CD4-positive, CD25-positive, alpha-beta regulatory T cell (primary cell): ENCODE measurements at places on chromosomes 5 and 9. TPM values are rescaled to one million over a fixed set of nuclear protein-coding genes. Genes with fewer than 3 reads are reported as not detected.

DNA sequence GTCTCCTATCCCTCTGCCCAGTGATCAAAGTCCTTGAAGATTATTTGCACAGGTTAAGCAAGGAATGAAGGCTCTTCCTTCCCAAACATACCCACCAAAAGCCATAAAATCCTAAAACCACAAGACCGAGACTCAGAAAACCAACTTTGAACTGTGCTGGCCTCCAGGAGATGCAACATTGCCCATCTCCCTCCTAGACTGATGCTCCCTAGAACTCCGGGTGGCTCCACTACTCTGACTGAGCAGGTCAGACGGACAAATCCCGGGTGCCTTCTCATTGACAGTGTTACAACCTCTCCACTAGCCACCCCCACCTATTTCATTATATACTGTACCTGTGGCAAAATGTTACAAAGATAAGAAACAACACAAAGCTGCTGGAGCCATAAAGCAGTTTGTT, 110.1 kb downstream of the FANCC start:
- no peak for DNase-seq

- no peak for DNase-seq
These were observed 277.6 kb downstream of the ZNF608 start for GRCh38 chr5:124468671-124469411.

- DNase-seq: no peak
These were observed 165.8 kb downstream of the GADD45G start for GRCh38 chr9:89770531-89771174.

- DNase-seq: peak; percentile 58
These were observed 1.9 kb downstream of the SDHA start for GRCh38 chr5:219991-220390.

DNA sequence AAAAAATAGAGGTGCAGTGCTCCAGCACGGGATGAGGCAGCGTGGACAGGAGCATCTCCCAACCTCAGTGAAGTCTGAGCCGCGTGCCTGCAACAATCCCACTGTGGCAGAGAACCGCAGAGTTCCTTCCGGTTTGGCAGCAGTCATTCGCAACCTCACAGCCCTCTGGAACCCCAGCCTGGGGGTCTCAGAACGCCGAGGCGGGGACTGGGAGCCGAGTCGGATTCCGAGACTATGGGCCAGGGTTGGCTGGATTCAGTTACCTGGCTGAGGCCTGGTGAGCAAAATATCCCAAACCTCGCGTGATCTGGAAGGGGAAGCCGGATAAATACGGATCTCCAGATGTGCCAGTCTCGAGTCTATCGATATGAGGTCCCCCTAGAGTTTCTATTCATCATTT, 27.0 kb downstream of the CDKN2A start:
- DNase-seq: no peak

DNA sequence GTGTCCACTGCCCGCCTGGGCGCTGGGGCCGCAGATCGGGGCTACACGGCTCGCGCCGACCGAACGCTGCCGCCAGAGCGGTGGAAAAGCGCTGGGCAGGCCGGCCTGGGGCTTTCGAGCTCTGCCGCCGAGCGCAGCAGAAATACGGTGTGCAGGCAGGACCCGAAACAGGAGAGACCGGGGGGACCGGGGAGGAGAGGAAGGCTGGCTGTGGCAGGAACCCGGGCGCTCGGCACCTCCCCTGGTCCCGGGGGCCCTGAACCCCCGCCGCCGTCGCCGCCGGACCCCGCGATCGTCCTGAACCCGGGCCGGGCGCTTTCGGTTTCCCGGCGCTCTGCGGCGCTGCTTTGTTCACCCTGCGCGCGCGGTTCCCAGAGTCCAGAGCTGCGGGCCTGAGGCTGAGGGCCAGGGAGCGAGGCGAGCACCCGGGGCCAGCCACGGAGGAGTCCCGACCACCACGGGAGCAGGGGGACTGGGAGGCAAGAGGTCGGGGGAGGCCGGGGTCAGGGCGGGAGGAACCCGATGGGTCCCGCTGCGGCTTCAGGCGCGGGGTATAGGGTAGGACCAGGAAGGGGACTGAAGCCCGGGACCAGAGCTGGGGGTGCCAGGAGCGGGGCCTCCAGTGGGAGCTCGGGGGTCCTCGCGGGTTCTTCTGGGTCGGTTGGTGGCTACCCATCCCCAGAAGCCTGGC, 12.0 kb downstream of the IRX2 start:
- no peak for DNase-seq

DNA sequence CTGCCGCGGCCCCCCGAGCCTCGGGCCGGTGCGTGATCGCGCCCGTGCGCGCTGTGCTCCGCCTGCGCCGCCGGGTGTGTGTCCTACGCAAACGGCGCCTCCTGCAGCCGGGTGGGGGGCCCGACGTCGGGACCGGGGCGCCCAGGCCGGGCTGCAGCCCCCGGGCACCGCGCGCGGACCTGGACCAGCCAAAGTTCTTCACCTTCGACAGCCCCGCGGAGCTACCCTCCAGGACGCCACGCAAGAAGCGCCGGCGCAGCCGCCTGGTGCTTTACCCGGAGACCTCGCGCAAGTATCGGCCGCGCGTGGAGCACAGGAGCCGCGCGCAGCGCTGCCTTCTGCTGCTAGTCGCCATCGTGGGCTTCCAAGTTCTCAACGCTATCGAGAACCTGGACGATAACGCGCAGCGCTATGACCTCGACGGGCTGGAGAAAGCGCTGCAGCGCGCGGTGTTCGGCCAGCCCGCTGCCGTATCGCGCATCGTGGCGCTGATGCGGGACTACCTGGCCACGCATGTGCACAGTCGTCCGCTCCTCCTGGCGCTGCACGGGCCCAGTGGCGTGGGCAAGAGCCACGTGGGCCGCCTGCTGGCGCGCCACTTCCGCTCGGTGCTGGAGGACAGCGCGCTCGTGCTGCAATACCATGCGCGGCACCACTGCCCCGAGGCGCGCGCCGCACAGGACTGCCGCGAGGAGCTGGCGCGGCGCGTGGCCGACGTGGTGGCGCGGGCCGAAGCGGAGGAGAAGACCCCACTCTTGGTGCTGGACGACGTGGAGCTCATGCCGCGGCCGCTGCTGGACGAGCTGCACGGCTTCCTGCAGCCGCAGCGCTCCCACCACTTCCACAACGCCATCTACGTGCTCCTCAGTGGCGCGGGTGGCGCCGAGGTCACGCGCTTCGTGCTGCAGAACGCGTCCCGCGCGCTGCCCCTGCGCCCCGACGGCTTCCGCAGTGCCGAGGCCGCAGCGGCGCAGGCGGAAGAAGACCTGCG, 1.5 kb downstream of the TOR4A start:
- no peak for DNase-seq

GRCh38 chr9:130138791-130139190, 33.4 kb upstream of the NCS1 start:
- DNase-seq: no peak

DNA sequence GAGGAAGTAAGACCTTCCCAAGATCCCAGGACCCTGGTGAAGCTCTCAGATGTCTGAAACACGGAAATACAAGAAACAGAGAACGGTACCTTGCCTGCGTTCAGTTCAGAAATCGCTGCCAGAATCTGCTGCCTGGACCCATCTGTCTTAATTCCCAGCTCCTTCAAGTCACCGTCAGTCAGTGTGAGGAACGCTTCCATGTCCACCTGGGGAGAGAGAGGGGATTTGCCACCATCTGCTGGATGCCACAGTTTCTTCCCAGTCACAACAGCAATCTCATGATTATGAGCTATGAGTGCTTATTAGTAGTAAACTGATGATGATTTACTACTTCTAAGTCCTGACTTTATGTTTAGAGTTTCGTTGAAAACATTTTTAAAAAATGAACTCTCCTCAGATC, 36.7 kb upstream of the GABBR2 start:
- no peak for DNase-seq

GRCh38 chr9:127351182-127352166, 45.5 kb upstream of the SLC2A8 start:
- no peak for DNase-seq

DNA sequence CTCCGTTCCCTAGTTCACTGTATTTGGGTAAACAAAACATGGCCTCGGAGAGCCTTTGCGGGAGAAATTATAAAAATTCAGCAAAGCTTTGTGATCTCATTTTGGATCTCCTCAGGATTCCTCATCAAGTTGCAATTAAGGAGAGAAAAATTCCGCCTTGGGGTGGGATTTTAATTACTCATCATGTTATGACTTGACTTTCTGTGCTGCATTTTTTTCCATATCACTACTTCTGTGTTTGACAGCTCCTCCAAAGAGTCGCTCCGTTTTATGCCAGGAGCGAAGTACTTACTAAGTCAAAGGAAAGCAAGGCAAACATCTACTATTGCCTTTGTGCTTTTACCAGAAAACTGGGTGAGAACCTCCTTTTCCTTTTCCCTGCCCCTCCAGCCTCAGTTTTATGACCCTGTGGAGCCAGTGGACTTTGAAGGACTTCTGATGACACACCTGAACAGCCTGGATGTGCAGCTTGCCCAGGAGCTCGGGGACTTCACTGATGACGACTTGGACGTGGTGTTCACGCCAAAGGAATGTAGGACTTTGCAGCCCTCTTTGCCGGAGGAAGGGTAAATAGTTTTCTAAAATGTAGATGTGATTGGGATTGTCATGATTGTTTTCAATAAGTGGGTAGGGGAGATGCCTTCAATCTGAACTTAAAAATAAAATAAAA, 71.5 kb downstream of the DOCK8 start:
- DNase-seq: no peak

DNA sequence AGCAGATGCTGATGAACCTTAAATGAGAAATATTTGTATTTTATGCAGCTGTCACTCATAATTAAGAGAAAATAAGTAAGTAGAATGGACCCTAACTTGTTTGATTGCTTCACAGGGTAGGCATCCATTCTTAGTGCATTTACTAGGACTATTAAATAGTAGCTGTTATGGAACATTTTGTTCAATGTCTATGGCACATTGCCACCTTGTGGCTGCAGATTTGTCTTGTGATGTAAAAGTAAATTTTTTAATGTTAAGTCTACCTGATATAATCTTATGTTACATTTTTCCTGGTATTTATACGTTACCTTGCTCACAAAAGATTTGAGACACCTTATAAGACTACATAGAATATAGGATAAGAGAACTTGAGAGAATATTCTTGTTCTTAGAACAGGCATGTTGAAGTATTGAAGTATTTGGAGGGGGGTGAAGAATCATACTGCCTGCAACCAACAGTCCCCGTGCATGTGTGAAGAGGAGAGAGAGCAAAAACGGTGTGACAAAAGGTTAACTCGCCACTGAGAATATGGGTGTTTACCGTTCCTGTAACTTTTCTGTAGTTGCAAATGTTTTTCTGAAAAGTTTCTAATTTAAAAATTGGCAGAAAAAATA, 161.1 kb downstream of the MAST4 start:
- DNase-seq: peak; percentile 47

DNA sequence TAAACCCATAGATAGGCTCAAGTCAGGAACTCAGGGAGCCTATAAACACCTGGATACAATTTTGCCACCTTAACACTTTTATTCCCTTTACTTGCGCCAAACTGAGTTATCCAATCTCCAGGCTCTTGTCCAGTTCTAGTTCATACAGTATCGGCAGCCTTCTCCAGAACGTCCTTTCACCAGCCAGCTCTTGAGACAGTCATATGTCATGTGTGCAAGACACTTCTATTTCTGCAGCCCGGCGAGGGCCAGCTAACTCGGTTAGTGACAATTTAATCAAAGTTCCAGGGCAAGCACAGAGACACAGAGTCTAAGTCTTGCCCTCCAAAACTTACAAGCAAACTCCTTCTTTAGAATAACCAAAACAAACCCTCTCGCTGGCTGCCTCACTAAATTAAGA, 12.9 kb downstream of the ABCA1 start:
- DNase-seq: no peak

DNA sequence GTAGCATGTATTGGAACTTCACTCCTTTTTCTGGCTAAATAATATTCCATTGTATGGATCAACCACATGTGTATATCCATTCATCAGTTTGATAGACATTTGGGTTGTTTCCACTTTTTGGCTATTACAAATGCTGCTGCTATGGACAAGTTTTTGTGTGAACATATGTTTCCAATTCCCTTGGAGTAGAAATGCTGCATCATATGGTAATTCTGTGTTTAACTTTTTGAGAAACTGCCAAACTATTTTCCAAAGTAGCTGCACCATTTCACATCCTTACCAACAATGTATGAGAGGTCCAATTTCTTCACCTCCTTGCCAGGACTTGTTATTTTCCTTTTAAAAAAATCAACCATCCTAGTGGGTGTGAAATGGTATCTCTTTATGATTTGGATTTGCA, 8.4 kb downstream of the FRRS1L start:
- no peak for DNase-seq

DNA sequence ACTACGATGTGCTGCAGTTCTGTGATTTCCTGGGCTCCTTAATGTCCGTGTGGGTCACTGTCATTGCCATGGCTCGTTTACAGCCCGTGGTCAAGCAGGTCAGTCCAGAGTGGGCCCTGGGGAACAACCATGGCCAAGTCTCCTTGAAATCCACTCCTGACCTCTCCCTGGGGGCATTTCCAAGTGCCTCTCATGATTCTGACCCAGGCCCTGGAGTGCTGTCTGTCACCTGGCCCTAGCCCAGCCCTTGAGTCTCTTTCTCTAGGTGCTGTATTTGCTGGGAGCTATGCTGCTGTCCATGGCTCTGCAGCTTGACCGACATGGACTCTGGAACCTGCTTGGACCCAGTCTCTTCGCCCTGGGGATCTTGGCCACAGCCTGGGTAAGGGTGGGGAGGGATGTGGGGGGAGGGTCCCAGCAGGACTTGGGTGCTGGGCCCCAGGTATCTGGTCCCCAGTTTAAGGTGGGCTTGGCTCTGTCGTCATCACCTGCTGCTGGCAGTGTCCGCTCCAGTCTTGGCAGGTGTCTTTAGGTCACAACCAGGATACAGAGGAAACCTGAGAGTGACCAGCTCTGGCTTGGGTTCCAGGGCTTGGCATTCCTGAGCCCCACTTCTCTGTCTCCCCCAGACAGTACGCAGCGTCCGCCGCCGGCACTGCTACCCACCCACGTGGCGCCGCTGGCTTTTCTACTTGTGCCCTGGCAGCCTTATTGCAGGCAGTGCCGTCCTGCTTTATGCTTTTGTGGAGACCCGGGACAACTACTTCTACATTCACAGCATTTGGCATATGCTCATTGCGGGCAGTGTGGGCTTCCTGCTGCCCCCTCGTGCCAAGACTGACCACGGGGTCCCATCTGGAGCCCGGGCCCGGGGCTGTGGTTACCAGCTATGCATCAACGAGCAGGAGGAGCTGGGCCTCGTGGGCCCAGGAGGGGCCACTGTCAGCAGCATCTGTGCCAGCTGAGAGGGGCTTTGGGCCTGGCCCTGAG, 17.0 kb downstream of the OR13J1 start:
- DNase-seq: no peak

Gene LHX3
- not detected for polyA plus RNA-seq

Gene PCDHB4
- not detected for polyA plus RNA-seq

Gene PHF24
- not detected for polyA plus RNA-seq

Gene RNF180
- not detected for polyA plus RNA-seq

Gene CDC25C
- 0.27 TPM for polyA plus RNA-seq
